ENCODE measurements at places on chromosomes 2 and 18.

- no peak for DNase-seq
Observed at GRCh38 chr2:190272457-190272842, 47.2 kb downstream of the HIBCH start.

- DNase-seq: no peak
Observed at GRCh38 chr2:152183401-152184073, 8.0 kb upstream of the STAM2 start.

DNA sequence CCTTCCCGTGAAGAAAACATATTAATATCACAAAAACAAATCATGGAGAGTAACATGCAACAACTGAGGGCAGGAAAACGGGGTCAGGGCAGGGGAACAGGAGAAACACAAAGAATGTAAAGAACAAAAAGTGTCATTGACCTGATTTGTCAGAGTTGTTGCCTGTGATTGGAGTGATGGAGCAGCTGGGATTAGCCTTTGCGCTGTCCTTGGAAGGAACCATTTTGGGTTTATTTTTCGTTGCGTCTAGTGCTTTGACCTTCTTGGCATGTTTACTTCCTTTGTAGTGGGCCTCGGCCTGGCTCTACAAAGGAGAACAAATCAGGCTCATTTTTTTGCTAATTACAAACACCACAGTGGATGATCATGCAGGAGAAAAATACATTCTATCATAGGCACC is 218.5 kb upstream of the SESTD1 start:
- DNase-seq: no peak

GRCh38 chr2:170892391-170892951 is 36.6 kb upstream of the GORASP2 start:
- DNase-seq: no peak

DNA sequence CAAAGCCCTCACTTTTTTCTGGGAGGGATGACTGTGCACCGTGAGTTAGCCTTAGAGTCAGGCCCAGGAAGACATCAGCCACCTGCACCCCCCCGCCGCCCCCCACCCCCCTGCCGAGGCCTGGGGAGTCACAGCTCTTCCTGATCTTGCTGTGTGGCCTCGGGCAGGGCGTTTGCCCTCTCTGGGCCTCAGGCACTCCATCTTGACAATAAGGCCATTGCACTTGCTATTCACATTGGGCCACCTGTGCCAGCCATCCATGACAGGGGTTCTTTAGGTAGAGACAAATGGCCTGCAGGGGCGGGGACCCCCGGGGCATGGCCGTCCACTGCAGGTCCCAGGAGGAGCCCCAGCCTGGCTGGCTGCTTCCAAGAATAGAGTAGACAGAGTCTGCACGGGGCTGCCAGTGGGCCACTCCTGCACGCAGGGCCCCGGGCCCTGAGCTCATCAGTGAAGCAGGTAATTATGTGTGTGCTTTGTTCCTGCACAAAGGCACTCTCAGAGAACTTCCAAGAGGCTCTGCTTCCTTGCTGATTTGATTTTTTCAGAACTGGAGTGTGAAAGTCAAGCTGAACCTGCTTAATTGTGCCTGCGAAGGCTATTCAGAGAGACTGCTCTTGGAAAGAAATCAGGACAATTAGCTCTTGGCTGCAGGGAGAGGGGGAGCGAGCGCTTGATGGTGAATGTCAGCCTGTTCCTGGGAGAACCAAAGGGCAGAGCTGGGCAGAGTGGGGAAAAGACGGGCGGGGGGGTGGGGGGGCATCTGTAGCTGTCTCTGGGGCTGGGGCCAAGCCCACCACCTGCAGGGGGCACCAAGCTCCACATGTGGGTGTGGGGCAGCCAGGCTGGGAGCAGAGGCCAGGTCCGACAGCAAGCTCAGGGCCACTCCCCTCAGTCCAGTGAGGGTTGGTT is 40.3 kb downstream of the RRM2 start:
- DNase-seq: peak; percentile 8

DNA sequence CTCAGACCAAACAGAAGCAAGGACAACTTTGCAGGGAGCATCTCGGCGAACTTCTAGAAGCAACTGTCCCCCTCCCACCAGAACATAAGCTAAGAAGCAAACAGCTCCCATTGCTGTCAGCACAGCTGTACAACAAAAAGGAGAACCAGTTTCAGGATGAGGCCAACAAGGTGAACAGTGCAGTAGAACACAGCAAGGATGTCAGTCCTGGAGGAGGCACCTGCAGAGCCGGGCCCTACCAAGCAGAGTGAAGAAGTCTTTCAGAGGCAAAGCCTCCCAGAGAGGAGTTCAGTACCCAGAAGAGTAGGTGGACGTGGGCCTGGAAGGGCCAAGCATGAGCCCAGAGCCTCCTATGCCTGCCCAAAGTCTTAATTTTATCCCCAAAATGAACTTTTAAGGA is 1.0 kb downstream of the PASK start:
- DNase-seq: no peak

DNA sequence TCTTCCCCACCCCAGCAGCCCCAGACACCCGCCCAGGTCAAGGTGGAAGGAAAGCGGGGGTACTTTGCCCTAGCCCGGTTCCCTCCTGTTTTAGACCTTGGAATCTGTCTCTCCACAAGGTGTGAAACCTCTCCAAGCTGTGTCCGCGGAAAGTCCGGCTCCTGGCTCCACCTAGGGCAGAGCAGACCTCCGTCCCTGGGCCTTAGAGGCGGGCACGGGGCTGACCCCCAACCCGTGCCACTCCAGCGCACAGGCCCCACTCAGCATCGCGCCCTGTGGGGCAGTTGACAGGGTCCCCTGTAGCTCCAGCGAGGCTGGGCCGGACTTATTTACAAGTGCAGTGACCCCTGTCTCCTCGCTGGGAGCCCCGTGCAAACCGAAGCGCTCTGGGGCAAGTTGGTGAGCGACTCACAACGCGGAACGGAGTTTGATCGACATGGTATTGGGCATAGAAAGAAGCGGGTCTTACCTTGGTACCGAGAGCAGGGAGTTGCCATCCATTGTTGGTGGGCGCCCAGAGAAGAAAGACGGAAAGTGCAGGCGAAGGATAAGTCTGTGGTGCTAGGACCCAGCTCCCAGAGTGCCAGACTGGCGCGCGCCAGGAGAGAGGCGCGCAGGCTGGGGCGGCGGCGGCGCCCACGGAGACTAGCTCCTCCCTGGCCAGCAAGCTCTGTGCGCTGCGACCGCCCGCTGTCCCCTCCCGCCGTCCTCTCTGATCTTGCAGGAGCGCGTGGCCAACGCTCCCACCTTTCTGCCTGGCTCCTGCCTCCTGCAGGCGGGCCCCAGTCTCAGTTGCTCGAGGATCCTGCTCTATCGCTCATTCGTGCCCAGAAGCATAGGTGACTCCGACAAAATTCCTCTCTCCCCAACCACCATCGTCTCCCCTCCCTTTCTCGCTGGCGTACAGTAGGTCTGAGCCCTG is at the start of gene SPHKAP:
SPHKAP (minus strand) TSS at position 590 of the 922 bp plus-strand sequence; CDS start at position 501, 89 bp downstream.
- DNase-seq: no peak

GRCh38 chr2:104434318-104434792 is 419.6 kb upstream of the POU3F3 start:
- no peak for DNase-seq
